ENCODE measurements at places on chromosomes 13 and 19. TPM values are rescaled to one million over a fixed set of nuclear protein-coding genes. Genes with fewer than 3 reads are reported as not detected.
A peak's percentile ranks its signal among the peaks of the same experiment; 100 is the strongest.

The KLK3 gene
- not detected for total RNA-seq

The TMEM190 gene
- not detected for total RNA-seq

The SLC46A3 gene
- 3.4 TPM for total RNA-seq

The PEX11G gene
- 2.1 TPM for total RNA-seq

The ZNF470 gene
- 1.8 TPM for total RNA-seq

The ZFP14 gene
- total RNA-seq, result 2.3 TPM

The HOMER3 gene
- 1.2 TPM for total RNA-seq

The LILRB5 gene
- not detected for total RNA-seq

The ZNF226 gene
- 10.7 TPM for total RNA-seq

The MYPOP gene
- 6.9 TPM for total RNA-seq

The MZT1 gene
- 28.6 TPM for total RNA-seq

The LILRB2 gene
- total RNA-seq, result not detected

The SLC6A16 gene
- total RNA-seq, result 1.0 TPM

The DGKH gene
- total RNA-seq, result 8.9 TPM

The SLC25A41 gene
- not detected for total RNA-seq

The INSL3 gene
- total RNA-seq, result 6.8 TPM

GRCh38 chr19:18513868-18514267, 8.0 kb downstream of the ELL start:
- DNase-seq, result no peak
- H3K36me3 ChIP-seq, result no peaks in the 10 kb centered on the region
- H3K27me3 ChIP-seq, result no peaks in the 10 kb centered on the region
- H3K27ac ChIP-seq, result no peak overlapping the region
- peaks cover 54% of the 10 kb centered on the region for H3K4me1 ChIP-seq

DNA sequence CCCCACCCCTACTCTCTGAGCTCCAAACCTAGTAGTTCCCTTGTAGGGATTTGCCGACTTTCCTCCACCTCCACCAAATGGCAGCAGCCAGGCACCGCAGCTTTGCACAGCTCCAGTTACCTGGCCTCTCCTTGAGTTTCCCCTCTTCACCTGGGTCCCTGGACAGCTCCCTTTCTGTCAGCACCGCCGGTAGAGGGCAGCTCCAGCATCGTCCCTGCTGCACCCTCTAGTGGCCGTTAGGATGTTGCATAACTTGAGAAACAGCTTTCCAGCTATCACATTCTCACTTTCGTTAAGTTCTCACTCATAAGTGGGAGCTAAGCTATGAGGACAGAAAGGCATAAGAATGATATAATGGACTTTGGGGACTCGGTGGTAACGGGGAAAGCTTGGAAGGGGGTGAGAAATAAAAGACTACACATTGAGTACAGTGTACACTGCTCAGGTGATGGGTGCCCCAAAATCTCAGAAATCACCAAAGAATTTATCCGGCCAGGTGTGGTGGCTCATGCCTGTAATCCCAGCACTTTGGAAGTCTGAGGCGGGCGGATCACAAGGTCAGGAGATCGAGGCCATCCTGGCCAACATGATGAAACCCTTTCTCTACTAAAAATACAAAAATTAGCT, 60.4 kb upstream of the OLFM4 start:
- H3K27me3 ChIP-seq, result peaks cover 6% of the 10 kb centered on the region
- H3K4me1 ChIP-seq, result no peaks in the 10 kb centered on the region
- H3K4me3 ChIP-seq, result no peak overlapping the region
- H3K36me3 ChIP-seq, result no peaks in the 10 kb centered on the region
- peak; percentile 65 for DNase-seq

DNA sequence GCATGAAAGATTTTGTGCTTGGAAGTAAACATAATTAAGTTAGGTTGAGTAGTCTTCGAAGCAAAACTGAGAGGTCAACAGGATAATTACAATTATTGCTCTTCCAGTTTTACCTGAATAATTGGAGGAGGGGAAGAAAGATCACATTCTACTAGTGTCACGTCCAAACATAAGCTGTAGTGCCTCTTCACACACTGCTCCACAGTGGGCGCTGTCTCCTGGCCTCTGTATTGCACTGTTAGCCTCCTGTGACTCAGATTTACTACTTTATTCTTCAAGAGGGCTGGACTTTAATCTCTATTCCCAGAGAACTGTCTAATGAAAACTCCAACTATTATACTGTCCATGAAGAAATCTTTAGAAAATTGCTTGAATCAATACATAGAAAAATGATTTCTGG, 62.9 kb downstream of the TRPC4 start:
- no peaks in the 10 kb centered on the region for H3K36me3 ChIP-seq
- no peak overlapping the region for H3K4me3 ChIP-seq
- no peaks in the 10 kb centered on the region for H3K4me1 ChIP-seq
- no peaks in the 10 kb centered on the region for H3K27me3 ChIP-seq
- H3K27ac ChIP-seq, result no peak overlapping the region

- no peaks in the 10 kb centered on the region for H3K27me3 ChIP-seq
- H3K27ac ChIP-seq, result peak overlapping the region; percentile 99
- peaks cover 14% of the 10 kb centered on the region for H3K36me3 ChIP-seq
- peaks cover 30% of the 10 kb centered on the region for H3K4me1 ChIP-seq
Observed at GRCh38 chr19:38878575-38879399, 712 bp upstream of the RINL start.

DNA sequence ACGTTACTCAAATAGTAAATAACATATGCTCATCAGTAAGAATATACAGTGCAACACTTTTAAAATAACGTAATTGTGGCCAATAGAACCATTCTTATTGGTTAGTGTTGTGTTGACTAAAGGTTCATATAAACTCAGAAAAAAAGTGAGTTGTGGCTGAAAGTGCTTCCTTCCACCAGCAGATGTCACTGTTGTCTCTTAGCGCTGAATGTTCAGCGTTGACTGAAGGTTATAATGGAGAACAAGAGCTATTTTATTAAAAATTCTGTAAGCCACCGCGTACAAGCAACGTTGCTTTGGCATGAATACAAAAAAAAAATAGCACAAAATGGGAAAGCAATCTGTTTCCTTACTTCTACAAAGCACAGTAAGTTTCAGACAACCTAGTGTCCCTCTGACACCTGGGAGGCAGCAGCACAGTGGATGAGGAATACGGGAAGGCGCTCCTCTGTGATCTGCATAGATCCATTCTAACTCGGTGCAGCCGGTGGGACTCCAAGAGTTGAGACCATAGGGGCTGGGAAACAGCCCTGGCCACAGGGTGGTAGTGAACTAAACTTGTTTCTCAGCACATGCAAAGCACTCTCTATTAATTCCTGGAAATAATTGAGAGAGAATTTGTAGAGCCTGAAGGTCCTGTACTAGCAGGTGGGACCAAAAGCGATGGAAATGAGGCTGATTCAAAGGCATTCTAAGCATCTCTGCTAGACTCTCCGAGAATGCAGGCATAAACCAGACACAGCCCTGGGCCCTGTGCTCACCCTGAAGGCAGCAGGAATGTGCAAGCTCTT, 23.9 kb upstream of the OXGR1 start:
- H3K36me3 ChIP-seq, result no peaks in the 10 kb centered on the region
- no peak overlapping the region for H3K27ac ChIP-seq
- DNase-seq, result peak; percentile 35
- peaks cover 7% of the 10 kb centered on the region for H3K4me1 ChIP-seq
- H3K4me3 ChIP-seq, result no peak overlapping the region

DNA sequence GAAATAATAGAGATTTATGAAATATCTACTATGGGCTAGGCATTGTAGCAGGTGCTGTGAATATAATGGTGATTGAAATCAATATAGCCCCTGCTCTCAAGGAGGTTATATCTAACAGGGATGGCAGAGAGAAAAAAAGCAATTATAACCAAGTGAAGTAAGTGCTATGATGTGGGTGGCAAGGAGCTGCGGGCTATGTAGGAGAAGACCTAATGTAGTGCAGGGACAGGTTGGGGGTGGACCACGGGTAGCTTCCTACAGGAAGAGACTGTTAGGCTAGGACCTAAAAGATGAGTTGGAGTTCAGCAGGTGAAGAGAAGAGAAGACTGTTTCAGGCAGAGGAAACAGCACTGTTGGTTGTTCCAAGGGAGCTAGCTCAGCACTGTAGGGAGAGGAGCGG, 311.0 kb downstream of the KCNRG start:
- no peaks in the 10 kb centered on the region for H3K27me3 ChIP-seq
- DNase-seq, result no peak
- H3K4me3 ChIP-seq, result no peak overlapping the region
- no peak overlapping the region for H3K27ac ChIP-seq

DNA sequence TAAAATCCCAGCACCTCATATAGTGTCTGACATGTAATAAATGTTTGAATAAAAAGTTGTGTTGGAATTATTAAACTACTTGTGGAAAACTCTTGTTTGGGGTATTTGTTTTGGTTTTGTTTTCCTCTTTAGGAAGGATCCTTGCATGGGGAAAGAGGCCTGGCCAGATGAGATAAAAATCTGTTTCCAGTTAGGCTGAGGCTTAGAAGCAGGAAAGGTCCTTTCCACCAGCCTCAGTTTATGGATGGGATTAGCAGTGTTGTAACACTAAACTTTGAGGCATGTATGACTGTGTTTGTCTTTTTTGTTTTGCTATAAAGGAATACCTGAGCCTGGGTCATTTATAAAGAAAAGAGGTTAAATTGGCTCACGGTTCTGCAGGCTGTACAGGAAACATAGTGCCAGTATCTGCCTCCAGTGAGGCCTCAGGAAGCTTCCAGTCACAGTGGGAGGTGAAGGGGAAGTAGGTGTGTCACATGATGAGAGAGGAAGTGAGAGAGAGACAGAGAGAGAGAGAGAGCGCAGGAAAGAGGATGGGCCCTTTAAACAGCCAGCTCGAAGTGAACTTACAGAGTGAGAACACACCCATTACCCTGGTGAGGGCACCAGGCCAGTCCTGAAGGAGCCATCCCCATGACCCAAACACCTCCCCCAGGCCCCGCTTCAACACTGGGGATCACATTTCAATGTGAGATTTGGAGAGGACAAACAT, 21.6 kb downstream of the SPATA13 start:
- no peak for DNase-seq
- no peak overlapping the region for H3K4me3 ChIP-seq
- H3K27ac ChIP-seq, result no peak overlapping the region
- no peaks in the 10 kb centered on the region for H3K27me3 ChIP-seq
- peaks cover 33% of the 10 kb centered on the region for H3K4me1 ChIP-seq

DNA sequence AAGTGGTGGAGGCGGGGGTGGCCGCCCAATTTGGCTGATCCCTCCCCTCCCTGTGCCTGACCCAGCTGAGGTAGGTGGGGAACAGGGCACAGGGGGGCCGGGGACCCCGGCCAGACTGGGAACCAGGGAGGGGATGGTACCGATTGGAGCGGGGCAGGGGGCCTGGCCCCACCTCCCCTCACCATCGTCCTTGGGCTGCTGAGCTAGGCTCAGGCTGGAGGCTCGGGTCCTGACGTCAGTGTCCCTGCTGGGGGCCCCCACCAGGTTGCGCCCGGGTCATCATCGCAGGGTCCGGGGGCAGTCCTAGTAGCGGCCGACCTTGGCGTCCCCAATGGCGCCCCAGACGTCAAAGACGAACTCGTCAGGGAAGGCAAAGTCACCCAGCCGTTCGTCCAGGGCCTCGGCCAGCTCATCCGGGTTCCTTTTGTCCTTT, 3.0 kb upstream of the PTGER1 start:
- H3K27ac ChIP-seq, result no peak overlapping the region
- no peak overlapping the region for H3K4me3 ChIP-seq
- DNase-seq, result no peak
- peaks cover 26% of the 10 kb centered on the region for H3K4me1 ChIP-seq
- peaks cover 14% of the 10 kb centered on the region for H3K27me3 ChIP-seq

- H3K4me1 ChIP-seq, result no peaks in the 10 kb centered on the region
- no peak for DNase-seq
- H3K36me3 ChIP-seq, result no peaks in the 10 kb centered on the region
- H3K27me3 ChIP-seq, result no peaks in the 10 kb centered on the region
- H3K4me3 ChIP-seq, result no peak overlapping the region
- no peak overlapping the region for H3K27ac ChIP-seq
Observed at GRCh38 chr13:30194906-30195305, 112.4 kb downstream of the KATNAL1 start.

GRCh38 chr13:45728759-45729158, 26.6 kb downstream of the CBY2 start:
- DNase-seq, result peak; percentile 10
- no peak overlapping the region for H3K4me3 ChIP-seq

DNA sequence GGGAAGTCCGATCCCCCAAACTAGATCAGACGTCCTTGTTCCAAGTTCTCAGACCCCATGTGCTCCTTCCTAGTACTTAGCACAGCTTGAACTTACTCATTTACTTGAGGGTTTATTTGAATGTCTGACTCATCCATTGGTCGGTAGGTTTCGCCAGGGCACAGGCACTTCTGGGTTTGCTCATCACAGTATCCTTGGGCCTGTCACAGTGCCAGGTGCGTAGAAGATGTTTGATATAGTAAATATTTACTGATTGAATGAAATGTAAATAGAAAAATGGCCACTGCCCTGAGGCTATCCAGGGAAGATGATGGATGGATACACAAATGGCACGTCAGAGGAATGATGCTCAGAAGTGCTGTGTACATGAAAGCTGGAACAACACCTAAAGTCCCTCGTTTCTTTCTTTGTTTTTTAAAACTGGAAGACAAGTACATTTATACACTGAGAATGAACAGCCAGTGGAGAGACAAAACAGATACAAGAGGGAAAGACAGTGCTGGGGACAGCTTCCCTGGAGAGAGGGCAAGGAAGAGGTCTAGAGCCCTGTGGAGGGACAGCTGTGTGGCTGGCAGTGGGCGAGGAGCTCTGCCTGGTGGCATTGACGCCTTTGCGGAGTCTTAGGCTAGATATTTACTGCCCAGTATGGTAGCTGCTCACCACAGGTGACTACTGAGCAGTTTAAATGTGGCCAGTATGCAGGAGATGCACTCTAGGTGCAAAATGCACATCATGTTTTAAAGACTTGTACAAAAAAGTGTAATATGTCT, 31.2 kb upstream of the KL start:
- no peak for DNase-seq
- H3K36me3 ChIP-seq, result no peaks in the 10 kb centered on the region
- no peak overlapping the region for H3K27ac ChIP-seq
- peaks cover 6% of the 10 kb centered on the region for H3K27me3 ChIP-seq
- H3K4me1 ChIP-seq, result peaks cover 5% of the 10 kb centered on the region

DNA sequence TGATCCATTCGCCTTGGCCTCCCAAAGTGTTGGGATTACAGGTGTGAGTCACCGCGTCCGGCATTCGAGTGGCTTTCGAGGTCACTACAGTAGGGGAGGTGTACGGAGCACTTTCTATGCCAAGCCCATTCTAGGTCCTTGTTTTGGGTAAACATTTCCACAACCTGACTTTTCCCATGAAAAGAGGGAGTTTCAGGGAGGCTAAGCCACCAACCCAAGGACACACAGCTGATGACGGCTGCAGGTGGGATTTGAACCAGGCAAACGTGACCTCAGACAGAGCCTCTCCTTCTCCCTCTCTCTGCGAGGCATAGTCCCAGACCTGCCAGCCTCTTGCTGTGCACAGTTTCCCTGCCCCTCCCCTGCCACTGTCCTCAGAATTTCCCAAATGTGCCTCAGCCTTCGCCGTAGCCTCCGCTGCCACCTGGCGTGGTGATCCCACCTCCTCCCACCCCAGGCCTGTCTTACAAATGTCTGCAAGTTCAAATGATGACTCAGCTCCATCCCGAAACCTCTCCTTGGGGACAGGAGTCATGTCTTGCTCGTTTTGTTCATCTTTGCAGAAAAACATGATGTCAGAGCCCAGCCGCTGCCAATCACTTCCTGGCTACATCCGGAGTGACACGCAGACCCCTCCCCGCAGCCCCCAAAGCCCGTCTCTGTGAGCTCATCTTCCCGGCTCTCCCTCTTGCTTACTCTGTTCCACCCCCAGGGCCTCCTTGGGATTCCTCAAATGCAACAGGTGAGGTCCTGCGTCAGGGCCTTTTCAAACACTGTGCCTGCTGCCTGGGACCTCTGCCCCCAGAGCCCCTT, 6.6 kb upstream of the GADD45B start:
- H3K27ac ChIP-seq, result peak overlapping the region; percentile 57
- H3K4me3 ChIP-seq, result peak overlapping the region; percentile 26
